Activated naive CD4-positive, alpha-beta T cell treated with Interleukin-2 at 50 U/mL for 16 hours (primary cell): ENCODE measurements at places on chromosomes 7 and 10.

GRCh38 chr7:80932536-80932935 is 13.7 kb upstream of the SEMA3C start:
- no peak for DNase-seq

- DNase-seq, result no peak
Observed at GRCh38 chr7:21912305-21912704, 33.4 kb downstream of the CDCA7L start.

GRCh38 chr7:80934321-80934720 is 15.5 kb upstream of the SEMA3C start:
- no peak for DNase-seq

DNA sequence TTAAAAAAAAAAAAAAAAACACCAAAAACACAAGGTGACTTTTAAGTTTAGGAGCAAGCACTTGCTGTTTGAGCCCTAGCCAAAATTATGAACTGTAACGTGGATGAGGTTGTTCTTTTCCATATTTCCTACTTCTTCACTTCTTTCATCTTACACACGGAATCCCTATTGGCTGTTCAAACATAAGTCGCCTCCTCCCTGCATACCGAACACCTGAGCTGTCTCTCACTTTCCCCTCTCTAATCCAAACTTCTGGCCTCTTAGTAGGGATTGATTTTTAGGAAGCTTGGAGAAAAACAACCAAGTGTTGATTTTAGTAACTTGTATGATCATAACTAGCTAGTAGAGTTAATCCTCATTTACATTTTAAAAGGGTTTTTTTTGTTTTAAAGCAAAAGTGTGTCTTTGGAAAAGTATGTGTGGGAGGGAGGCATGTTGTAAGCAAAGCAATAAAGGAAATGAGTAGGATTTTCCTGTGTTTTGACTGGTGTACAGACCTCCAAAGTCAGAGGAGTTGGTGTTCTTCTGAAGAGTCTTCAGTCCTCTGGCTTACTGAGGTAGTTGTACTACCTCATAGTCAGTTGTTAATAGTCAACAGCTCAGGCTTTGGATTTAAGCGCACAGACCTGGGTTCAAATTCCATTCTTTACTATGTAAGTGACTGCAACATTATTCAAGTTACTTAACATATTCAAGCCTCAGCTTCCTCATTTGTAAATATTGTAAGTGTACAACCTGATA is 39.3 kb downstream of the RABGEF1 start:
- DNase-seq, result no peak

- no peak for DNase-seq
Observed at GRCh38 chr10:11439523-11440053, 171.9 kb downstream of the USP6NL start.

GRCh38 chr7:134946260-134946659 is 40.0 kb upstream of the AGBL3 start:
- no peak for DNase-seq

DNA sequence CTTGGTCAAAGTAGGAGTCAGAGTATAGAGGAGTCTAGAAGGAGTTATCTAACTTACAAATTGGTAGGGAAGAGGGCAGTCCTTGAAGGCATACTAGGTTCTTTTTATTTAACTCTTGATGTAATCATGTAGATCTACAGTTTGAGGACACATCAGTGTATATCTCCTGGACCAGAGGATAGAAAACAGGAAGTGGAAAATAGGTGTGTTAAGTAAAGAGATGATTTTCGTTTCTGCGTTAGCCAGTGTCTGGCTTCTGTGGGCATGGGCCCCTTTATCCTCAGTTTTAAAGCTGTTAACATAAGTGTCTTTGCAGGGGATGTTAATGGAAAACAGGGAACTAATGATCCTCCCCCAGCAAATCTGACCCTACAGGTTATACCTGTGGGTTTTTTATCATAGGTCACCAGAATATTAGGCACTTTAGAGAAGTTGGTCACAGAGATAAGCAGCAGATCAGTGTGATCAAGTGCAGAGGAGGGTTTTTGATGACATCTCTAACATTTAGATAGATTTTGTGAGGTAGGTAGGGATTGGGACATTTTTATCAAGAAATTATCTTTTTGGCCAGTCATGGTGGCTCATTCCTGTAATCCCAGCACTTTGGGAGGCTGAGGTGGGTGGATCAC is 58.6 kb upstream of the PRSS1 start:
- no peak for DNase-seq

DNA sequence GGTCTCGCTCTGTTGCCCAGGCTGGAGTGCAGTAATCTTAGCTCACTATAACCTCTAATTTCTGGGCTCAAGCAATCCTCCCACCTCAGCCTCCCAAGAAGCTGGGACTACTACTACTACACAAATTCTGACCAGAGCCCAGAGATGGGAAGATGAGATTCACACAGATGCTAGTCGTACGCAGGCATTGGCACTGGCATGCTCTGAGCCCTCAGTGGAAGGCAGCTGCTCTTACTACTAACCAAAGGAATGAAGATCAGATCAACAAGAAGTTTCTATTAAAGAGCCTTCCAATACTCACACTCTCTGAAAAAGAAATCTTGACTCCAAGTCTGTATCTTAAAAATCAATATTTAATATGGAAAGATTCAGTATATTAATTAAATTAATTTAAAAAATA is 10.7 kb downstream of the GDF2 start:
- no peak for DNase-seq
